ENCODE measurements at places on chromosomes 1 and 21. TPM values are rescaled to one million over a fixed set of nuclear protein-coding genes. Genes with fewer than 3 reads are reported as not detected.

Gene VSIG8
- total RNA-seq: not detected

Gene REG4
- not detected for total RNA-seq

DNA sequence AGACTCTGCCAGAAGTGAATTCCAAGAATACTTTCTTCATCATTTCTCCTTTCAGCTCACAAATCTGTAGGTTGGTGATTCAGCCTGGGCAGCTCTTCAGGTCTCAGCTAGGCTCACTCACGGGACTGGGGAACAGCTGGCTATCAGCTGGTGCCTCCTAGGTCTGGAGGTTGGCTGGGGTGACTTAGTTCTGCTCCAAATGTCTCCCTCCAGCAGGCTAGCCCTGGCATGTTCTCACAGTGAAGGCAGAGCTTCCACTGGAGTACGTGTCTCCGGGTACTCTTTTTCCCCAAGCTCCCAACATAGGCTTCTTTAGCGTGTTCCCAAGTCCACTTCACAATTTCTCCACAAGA, 12.5 kb upstream of the VAMP4 start:
- DNase-seq: no peak

DNA sequence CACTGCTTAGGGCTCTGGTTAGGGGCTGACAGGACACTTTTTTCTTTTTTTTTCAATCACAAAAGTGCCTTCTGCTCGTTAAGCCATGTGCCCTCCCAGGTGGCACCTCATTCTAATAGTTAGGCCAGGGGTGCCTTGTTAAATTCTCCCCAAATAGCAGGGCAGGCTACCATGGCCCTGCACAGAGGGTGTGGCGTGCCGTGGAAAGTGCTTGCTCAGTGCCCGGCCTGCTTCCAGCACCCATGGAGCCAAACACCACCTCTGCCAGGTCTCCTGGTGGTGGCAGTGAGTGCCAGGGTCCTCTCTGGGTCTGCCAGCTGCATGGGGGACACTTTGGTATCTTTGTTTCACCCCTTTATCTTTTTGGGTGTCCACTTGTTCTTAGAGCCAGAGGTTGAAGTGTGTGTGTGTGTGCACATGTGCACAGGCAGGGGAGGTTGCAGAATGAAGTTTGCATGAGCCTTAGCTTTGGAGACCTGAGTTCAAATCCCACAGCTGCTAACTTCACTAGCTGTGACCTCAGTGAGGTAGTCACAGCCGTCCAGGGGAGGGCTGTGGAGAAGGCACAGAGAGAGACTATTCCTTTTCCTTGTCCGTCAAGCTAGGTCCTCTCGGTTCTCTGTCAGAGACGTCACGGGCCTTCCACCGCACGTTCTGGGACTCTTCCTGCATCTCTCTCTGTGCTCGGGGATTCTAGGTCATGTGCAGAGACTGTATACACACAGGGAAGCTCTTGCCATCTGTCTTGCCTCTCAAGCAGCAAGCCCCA, 39.9 kb upstream of the CSF3R start:
- no peak for DNase-seq

DNA sequence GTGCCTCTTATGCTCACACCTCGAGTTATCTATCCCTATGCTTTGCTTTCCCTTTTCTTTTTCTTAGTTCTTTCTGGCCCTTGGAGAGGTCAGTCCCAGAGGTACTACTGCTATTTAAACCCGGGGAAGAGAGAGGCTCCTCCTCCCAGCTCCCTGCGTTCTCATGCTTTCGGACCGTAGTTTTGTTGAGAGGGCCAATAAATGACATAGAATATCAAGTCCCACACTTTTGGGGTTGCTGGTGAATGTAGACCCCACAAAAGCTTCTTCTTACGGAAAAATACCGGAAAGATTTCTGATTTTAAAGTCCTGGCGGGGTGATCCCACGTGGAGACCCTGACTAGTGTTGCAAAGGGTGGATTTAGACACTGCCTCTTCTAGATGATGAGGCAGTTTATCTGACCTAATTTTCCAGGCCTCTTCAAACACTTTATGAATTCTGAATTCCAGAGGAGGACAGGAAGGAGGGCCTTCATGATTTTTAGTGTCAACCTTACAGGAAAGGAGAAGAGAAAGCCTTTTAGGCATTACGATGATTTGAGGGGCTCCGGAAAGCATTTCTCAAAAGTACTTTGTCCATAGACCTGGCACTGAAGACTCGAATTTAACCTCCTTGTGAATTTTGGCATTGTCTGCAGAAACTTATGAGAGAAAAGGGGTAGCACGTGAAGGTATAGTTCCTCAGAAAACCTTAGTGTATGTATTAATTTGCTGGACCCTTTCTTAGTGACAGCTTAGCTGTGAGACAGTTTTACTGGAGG, 694 bp downstream of the TMEM167B start:
- DNase-seq: no peak

DNA sequence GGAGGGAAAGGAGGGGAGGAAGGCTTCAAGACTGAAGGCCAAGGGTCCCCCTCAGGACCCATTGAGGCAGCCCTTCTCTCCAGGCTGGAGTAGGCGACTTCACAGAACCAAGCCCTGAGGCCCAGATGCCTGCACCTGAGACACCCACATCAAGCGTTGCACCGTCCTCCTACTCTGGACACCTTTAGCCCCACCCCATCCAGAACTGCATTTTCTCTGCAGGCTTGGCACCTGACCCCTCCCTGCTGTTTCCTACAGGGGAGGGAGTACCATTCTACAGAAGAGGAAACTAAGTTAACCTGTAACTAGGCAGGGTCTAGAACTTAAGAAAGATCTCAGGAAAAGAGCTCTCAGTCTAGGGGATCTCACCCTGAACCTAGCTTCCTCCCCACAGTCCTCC, 12.0 kb downstream of the PEF1 start:
- DNase-seq: no peak

DNA sequence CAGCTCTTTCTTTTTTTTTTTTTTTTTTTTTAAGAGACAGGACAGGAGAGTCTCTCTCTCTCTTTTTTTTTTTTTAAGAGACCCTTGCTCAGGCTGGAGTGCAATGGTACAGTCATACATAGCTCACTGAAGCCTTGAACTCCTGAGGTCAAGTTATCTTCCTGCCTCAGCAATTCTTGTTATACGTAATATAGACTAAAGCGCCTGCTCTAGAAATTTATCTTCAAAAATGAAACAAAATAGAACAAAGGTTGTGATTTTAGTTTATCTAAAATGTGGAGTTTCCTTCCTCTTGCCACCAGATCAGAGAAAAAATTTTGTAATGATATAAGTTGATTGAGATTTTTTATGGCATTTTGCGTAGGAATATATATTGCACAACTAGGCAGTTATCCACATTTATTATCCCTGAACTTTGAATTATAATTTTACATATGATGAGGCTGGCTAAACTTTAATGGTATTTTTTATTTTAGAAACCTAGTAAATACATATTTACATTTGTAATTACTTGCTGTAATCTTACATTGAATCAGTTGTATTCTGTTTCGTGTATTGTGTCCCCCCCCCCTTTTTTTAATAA, 44.2 kb downstream of the MTF2 start:
- no peak for DNase-seq

All from CD4-positive, alpha-beta T cell (primary cell).